Right renal pelvis (tissue), 4 donors: ENCODE measurements at places on chromosomes 1 and 21.

- DNase-seq: no peak
Measured at GRCh38 chr21:42687796-42688195, 34.4 kb downstream of the PDE9A start.

DNA sequence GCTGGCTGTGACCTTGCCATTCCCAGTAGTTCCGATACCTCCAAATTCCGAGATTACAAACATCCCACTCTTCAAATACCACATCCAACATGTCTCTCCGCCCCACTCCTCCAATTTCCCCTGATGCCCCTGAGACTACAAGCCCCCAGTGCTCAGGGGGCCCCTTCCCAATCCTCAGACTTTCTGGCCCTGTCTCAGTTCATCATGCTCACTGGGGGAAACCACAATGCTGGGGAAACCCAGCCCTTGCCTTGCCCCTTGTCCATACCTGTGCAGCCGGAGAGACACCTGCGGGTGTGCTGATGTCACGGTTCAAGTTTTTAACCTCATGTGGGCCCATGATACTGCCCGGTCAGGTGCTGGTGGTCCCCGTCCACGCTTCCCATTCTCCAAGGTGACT, 226.6 kb downstream of the CAMTA1 start:
- DNase-seq: no peak

DNA sequence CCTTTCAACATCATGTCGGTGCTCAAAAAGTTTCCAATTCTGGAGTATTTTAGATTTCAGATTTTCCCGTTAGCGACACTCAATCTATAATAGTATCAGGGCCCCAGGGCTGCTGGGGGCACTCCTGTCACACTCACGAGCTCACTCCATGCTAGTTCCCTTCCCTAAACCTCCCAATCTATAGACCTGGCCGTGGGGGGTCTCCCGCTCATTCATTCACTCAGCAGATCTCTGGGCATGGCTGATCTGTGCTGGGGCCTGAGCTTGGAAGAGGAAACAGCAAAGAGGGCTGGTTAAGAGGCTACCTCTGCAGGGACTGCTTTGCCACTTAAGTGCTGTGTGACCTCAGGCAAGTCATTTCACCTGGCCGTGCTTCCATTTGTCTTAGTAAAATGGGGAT, 46.8 kb upstream of the LAPTM5 start:
- no peak for DNase-seq

GRCh38 chr1:201631037-201631436, 92.1 kb downstream of the NAV1 start:
- DNase-seq: no peak
